NCI-H1436 treated with DMSO at 0.1 percent for 48 hours (cell line): ENCODE measurements at places on chromosomes 11 and 22.

GRCh38 chr11:2997406-2997805, 5.3 kb upstream of the NAP1L4 start:
- DNase-seq = no peak

DNA sequence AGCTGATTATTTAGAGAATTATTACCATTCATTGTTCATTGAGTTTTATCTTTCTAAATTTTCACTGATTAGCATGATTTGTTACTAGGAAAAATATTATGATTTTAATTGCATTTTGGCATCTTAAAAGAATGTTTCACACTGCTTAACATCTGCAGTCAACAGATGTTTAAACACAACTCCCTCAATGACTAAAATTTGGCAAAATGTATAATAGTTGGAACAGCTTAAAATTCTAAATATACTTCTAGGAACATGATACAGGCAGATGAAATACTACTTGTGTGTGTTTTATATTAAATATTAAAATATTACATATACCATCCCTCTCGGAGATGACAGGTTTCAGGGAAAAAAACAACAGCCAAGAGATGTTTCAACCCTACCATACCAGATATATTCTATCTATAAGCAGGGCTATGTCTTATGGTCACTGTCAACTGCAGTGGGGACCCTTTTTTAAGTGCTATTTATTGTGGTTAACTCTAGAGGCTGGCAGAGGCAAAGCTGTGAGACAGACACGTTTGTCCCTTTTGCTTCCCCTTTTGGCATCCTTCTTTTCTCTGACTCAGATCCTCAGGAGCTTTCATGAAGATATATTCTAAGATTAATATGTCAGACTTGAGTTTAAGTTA, 81.9 kb downstream of the BDNF start:
- DNase-seq = no peak

DNA sequence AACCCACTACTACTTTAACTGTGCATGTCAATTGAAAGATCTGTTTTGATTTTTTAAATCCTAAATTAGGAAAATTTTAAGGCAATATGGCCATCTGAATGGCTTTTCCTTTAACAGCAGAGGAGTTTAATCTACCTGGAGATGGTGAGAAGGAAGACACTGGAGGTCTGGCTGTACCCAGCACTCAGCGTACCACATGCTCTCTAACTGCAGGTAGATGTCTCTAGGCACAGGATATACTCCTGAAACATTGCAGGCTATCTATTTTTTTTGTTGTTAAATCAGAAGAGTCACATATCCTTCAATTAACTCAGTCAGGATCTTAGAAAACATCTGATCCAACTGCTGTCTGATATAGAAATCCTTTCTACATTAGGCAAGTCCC, 17.3 kb upstream of the CASTOR1 start:
- no peak for DNase-seq

- no peak for DNase-seq
These were observed 25.0 kb upstream of the PHLDA2 start for GRCh38 chr11:2954263-2954662.

- DNase-seq = no peak
These were observed 15.8 kb upstream of the EHD1 start for GRCh38 chr11:64894070-64894811.

GRCh38 chr22:29359469-29359868, 28.9 kb downstream of the AP1B1 start:
- DNase-seq = no peak

DNA sequence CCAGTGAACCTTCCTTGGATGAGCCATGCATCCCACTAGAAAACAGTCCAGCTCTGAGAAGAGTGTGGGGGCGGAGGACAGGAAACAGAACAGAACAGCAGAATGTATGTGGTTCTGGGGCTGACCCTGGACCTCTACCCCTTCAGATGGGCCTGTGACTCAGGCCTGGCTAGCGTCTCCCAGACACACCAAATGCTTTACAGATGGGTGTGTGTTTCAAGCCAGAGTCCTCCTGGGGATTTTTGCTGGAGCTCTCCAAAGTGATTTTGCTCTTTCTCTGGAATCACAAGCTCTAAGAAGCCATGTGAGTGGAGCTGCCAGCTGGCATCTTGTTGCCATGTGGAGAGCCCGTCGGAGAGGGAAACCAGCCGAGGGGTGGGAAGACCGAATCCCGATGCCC, 13.2 kb upstream of the C1QTNF4 start:
- no peak for DNase-seq

DNA sequence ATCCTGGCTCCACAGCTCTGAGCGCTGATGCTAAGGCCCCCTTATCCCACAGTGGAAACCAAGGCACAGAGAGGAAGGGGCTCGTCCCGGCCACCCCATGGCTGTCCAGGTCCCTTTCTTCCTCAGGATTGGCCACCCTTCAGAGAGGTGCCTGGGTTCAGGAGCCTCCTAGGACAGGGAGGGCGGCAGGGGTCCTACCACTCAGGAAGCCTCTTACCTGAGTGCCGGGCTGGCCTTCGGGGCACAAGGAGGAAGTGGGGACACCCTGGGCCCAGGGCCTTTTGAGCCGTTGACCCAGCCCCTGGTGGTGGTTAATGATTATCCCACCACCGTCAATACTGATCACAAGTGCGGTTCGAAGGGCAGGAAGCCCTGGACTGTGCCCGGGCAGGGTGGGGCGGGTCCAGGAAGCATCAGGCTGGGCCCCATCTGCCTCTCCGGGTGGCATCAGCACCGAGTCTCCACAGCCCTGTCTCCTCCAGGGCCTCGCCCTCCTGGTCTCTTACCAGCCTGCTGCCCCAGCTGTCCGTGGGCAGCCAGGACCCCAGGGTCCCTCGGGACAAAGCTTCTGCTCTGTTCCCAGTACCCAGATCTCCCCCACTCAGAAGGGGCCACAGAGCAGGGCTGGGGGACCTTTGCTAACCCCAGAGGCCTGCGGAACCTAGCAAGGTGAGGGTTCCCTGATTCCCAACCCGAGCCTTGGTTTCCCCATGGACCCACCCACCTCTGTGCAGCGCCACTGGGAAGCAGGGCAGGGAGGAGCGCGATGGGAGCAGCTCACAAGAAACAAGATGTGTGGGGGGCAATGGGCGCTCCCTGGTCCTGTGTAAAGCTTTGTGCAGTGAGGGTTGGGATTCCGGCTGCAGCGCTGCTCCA, 15.0 kb upstream of the EHD1 start:
- DNase-seq = no peak

DNA sequence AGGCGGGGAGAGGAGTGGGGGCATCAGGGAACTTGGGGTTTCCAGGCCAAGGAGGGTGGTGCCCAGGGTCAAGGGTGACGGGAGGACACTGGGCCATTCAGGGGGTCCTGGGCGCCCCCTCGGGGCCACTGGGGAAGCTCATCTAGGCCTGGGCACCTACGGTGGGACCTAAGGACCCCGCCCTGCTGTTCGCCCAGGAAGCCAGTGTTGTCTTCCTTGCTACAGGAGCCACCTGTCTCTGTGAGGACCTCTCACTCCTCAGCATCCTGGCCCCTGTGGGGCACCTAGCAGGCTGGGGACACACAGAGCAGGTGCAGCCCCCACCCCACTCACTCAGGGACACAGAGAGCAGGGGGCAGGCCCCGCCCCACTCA, 191.6 kb downstream of the IGLL1 start:
- DNase-seq = no peak

DNA sequence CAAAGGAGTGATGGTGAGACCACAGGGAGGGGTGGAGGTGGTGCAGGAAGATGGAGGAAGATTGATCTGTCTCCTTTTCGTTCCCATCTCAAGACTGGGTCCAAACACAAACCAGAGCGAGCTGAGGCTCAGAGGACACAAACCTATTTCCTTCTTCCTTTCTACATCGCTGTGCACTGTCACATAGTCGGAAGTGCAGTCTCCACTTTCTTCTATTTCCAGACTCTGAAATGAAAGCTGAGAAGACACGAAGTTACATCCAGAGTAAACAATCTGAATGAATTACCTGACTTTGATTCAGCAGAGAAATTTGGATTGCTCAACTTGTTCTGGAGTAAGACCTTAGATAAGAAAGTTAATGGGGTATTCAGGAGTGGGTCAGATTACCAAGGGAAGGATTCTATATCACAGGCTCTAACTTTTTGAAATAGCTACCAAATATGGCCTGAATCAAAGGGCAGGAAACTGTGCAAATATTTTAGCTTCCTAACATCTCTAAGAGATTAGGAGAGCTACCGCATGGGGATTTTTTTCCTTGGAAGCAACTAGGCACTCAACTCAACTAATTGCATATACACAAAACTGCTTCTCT, 14.4 kb downstream of the OVCH2 start:
- DNase-seq = no peak

DNA sequence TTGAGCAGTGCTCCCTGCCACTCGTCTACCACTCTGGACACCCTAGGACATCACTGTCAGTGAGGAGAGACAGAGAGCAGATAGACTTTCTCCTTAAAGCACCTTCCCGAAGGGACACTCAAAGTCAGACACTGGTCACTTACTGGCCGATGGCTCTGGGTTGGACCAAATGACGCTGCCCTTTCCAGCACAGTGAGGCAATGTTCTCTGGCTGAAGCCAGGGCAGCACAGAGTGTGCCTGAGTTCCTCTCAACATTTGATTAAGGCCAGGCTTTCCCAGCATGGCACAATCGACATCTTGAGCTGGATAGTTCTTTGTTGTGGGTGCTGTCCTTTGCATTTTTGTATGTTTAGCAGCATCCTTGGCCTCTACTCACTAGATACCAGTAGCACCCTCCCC, 206.2 kb downstream of the CSNK2A3 start:
- no peak for DNase-seq

GRCh38 chr11:66124564-66124963, 54.5 kb downstream of the PACS1 start:
- DNase-seq = no peak

DNA sequence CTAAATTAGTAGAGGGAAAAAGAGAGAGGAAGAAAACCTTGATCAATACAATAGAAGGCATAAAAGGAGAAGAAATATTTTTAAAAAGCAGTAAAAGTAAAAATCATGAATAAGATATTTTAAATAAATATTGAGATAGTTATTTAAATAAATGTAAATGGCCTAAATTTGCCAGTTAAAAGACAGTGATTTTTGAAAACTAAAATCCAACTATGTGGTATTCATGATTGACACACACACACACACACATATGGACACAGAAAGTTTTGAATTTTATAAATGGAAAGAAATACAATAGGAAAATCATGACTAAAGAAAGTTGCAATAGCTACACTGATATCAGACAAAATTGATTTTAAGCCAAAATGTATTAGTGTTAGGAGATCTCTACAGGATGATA, 313.1 kb downstream of the TBC1D22A start:
- DNase-seq = no peak

DNA sequence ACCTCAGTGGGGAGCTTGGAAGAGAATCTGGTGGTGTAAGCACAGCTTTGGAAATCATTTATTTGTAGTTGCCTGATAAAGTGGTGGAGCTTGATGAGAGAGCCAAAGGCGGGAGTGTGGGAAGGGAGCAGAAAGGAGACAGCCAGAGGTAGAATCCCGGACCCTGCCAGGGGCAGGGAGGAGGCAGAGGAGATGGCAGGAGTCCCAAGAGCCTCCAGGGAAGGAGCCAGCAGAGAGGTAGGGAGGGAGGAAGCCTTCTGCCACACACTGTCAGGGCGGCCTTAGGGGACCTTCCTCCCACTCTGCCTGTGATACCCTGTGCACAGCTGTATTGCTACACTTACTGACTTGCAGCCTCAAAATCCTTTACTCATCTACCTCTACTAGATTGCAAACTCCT, 15.4 kb downstream of the SCUBE2 start:
- DNase-seq = no peak

- no peak for DNase-seq
These were observed 310.8 kb upstream of the PITPNB start for GRCh38 chr22:28229566-28230485.
